ENCODE measurements at places on chromosomes 12 and 14.

- no peak for DNase-seq
These were observed 148.7 kb downstream of the ETV6 start for GRCh38 chr12:11798006-11798708.

- peak; percentile 0 for DNase-seq
These were observed 156.6 kb downstream of the UNC79 start for GRCh38 chr14:93587330-93587729.

DNA sequence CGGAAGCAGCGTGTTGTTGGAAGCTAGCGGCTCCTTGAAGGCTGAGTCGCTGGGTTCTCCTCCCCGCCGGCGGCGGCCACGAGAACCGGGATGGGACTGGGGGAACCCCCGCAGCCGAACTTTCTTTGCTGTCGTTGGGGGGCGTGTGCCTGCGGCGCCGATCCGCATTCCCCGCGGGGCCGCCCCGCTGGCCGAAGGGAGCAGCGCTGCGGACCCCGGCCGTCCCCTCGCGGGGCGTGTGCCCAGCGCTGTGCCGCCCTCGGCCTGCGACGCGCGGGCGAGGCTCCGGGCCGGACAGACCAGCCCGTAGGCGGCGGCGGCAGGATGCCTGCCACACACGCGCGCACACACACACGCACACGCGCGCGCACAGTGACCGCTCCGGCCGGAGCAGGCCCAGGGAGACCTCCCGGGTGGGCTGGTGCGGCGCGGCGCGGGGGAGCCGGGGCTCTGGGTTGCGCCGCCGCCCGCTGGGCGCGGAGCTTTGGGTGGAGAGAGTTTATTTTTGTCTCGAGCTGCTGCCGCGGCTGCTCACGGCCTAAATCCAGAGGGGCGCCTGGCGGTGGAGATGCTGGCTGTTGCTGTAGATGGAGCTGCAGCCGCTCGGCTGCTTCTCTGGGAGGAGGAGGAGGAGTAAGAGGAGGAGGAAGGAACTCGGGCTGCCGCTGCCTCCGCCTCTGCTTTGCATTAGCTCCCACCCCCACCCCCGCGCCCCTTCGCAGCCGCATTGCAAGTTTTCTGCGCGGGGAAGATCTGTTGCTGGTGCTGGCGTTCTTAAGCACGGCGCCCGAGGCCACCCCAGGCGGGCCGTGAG lies at the start of gene SAMD4A:
TSS of gene SAMD4A (plus strand) at position 719 of the 814 bp plus-strand sequence. CDS start 789 bp downstream, outside the sequence.
- peak; percentile 69 for DNase-seq

- DNase-seq, result peak; percentile 80
These were observed 2.4 kb upstream of the CFAP54 start for GRCh38 chr12:96486751-96487613.

- DNase-seq, result no peak
These were observed 8.8 kb downstream of the STK38L start for GRCh38 chr12:27252934-27253333.

- no peak for DNase-seq
These were observed 25.9 kb upstream of the POC1B start for GRCh38 chr12:89551747-89552146.

GRCh38 chr12:124736115-124737039 lies 127.3 kb downstream of the SCARB1 start:
- DNase-seq, result no peak

- no peak for DNase-seq
These were observed 227.4 kb downstream of the NEDD1 start for GRCh38 chr12:97134495-97134894.

DNA sequence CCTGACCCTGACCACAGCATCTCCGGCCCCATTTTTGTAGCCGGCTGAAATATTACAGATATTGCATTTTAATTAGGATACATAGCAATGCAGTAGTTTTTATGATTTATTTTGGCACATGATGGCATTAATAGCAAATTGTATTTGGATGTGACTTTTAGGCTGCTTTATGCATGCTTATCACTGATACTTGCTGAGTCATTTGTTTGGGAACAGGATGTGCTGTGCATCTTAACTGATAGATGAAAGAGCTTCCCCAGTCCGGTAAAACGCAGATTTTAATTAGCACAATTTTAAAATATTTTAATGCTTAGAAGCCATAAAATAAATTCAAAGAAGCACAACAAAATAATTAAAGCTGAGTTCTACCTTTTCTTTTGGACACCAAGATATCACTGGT lies 90.7 kb downstream of the OTOGL start:
- peak; percentile 38 for DNase-seq

DNA sequence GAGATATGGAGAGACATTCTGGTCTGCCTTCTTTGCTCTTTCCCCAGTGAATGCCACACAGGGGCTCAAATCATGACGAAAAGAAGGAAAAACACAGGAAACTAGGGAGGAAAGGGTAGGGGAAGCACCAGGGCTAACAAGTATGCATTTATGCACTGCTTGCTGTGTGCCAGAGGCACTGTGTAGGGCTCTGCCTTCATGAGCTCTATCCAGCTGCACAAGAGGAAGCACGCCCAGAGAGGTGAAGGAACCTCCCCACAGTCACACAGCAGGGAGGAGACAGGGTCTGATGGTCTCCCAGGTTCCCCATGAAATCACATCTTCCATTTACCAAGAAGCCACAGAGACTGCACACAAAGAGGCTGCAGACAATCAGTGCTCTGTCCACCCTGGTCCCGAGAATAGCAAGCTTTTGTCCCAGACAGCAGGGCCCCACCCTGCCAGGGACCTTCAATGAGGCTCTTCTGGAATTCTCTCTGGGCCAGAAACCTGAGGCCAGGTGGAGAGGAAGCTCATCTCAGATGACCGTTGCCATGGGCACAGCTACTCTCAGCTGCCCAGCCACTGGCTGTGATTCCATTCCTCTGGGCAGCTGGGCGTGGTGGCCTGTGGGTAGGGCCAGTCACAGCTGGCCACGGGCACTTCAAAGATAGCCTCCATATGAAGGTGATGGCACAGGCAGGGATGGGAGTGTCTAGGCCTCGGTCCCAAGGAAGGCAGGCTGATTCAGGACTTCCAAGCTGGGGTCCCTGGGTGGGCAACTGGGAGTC lies 7.3 kb upstream of the TRPV4 start:
- DNase-seq, result peak; percentile 65

Measured in A172 (cell line).